ENCODE measurements at places on chromosomes 3 and 15.
A peak's percentile ranks its signal among the peaks of the same experiment; 100 is the strongest.

- DNase-seq = no peak
These were observed 805 bp upstream of the PARP16 start for GRCh38 chr15:65287520-65287855.

DNA sequence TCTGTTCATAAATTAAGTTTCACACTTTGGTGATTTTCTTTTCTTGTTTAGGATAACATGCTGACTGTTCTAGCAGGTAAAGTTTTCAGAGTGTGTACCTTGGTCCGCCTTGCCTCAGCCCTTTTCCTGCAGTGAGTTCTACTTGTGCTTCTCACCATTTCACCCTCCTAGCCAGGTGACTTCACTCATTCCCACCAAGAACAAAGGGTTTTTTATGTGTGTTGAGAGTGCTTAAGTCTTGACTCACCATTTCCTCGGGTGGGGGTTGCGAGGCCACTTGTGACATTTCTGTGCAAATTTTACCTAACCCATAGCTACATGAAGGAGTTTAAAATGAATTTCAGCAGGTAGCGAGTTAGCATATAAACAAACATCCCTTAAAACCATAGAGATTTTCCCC lies 81.4 kb downstream of the C3orf38 start:
- DNase-seq = no peak

DNA sequence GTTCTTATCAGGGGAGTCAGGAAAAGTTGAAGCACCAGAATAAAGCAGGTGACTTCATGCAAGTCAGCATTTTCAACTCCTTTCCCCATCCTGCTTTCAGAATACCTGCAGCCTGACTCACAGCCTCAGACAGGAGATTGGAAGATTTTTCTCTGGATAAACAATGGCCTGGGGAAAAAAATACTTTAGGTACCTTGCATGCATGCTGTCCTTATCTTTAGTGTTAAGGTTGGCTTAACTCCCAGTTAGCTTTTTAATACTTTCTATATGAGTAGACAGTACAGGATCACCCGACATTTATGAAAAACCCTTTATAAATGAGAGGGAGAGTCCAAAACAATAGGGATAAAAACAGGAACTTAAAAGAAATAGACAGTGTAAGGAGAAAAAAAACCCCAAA lies 53.6 kb downstream of the PAK2 start:
- no peak for DNase-seq

DNA sequence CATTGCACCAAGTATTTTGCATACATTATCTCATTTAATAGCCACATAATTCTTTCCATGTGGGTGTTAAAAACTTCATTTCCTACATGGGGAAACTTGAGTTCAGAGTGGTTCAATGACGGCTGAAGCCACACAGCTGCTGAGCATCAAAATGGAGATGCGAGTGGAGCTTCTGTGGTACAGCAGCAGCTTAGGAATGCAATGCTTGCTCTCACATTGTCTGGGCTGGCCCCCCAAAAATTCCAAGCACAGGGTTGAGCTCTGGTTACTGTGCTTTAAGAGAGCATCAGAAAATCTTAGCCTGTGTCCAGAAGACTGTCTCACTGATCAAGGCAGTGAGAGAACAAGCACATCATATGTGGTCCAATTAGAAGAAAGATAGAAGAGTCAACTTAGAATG lies 57.4 kb upstream of the GADL1 start:
- no peak for DNase-seq

- no peak for DNase-seq
These were observed 79.4 kb upstream of the FAM98B start for GRCh38 chr15:38374556-38374955.

GRCh38 chr3:27802425-27802824 lies 80.3 kb upstream of the EOMES start:
- DNase-seq = no peak

DNA sequence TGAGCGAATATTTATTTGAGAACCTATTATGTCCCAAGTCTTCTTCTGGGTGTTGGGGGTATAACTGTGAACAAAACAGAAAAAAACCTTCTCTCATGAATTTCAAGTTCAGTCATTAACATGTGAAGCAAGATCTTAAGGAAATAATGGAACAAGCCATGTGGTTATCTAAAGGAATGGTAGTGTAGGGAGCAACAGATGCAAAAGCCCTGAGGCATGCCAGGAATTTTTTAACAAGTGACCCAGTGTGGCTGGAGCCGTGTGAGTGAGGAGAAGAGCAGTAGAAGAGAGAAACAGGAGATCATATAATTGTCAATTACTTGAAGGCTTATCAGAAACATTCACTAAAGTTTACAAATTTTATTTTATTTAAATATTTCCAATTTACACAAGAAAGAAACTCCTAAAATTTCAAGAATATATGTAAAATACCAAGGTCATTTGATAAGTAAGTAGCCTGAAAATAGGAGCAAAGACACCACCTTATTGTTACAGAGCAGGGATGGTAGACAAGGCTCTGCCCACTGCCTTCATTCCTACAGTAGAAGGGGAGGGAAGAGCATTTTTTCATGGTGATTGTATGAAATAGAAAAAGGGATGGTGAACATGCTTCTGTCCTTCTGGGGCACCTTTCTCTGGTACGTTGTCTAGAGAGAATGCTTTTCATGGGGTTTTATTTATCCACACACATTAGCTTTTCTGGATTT lies 345.1 kb downstream of the PLOD2 start:
- DNase-seq = no peak

- DNase-seq = no peak
These were observed 17.8 kb downstream of the SMAD3 start for GRCh38 chr15:67083135-67083762.

DNA sequence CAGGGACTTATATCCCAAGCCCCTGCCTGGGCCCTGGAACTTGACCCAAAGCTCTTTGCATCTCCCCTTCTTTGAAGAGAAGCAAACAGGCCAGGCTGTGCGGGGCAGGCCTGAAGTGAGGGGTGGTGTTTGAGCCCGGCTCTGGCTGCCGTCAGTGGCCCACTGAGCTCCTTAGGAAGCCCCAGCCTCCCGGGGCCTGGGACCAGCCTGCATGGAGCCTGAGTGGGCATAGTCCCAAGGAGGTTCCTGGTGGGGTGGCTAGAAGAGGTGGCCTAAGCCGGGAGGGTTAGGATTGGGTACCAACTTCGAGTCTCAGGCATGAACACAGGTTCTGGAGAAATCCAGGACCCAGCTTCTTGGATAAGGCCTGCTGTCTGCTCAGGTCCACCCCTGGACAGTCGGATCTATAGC lies 6.4 kb downstream of the TMIE start:
- DNase-seq = peak; percentile 1

DNA sequence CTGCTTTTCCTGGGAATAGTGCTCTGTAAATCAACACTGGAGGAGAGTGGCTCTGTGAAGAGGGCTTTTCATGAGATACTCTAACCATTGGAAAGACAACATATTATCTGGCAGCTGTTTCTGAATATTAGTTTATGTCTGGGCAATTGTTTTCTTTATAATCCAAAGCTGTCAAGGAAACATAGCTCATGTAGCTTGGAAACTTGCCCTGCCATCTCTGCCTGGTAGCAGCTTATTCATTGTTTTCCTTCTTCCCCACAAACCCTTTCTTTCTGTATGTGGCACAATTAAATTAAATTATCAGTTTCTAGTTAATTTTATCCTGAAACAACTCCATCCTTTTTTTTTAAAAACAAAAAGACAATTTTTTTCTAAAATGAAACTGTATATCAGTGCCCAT lies 160.0 kb downstream of the EDEM1 start:
- no peak for DNase-seq

DNA sequence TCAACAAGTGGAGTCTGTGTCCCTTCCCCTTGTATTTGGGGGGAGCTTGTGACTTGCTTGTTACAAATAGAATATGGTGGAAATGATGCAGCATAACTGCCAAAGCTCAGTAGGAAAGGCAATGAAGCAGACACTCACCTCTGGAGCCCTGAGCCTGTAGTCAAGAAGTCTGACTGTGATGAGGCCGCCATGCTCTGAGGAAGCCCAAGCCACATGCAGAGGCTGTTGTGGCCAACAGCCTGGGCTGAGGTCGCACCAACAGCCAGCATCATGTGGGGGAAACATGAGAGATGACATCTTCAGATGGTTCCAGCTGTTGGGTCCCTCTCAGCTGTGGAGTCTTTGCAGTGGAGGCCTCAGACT lies 161.4 kb downstream of the CHSY1 start:
- no peak for DNase-seq

- DNase-seq = no peak
These were observed 29.5 kb upstream of the SEC13 start for GRCh38 chr3:10350324-10350985.

- DNase-seq = no peak
These were observed 174.9 kb downstream of the NSMCE3 start for GRCh38 chr15:29094711-29095110.

DNA sequence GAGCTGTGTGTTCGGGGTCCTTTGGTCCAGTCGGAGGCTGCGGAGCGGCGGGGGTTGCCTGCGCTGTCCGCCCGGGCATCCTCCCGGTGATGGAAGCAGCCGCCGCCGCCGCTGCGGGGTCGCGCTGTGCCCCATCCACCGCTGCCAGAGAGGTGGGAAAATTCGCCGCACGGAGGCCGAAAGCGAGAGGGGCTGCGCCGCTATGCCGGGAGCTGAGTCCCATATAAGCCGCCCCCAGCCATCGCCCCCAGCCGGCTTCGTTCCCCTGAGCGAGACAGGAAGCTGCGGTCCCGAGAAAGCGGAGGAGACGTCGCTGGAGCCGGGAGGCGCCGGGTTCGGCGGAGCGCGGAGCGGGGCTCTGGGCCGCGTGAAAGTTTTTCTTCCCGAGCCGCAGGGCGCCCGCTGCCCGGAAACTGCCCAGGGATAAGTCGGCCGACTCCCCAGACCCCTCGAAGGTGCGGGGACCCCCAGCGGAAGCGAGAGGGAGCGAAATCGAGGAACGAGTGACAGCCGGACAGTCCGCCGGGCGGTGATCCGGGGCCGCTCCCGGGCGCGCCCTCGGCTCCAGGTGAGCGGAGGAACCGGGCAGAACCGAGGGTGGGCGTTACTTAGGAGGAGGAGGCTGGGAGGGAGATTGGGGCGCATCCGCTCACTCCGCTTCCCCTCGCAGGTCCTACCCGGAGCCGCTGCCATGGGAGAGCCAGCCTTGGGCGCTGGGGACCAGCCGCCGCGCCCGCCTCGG lies 574 bp downstream of the CHST2 start:
- DNase-seq = peak; percentile 14

DNA sequence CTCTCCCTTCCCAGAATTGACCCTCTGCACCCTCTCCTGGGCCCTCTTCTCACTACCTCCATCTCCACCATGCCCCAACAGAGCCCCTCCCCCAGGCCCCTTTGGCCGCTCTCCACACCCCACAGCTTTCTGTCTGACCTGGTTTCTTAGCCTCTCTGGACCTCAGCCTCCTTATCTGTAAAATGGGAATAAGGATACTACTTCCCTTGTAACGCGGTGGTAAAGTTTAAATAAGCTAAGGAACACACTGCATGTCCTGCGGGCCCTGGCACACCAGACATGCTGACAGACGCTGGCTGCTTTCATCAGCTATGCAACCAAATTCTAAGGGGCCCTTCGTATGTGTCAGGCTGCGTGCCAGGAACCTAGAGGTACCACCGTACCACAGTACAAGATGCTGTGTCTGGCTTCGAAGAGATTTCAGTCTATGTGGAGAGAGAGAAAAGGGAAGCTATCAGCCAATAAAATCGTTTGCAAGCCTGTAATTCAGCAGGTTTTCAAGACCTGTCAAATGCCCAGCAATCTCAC lies 777 bp upstream of the SLC51A start:
- no peak for DNase-seq

- DNase-seq = no peak
These were observed 4.1 kb upstream of the MYO1E start for GRCh38 chr15:59376733-59377132.

GRCh38 chr15:29682361-29682760 lies 139.9 kb downstream of the TJP1 start:
- no peak for DNase-seq

GRCh38 chr15:41659855-41660234 lies 360 bp upstream of the MGA start:
- no peak for DNase-seq

GRCh38 chr15:74007820-74008371 lies 13.4 kb downstream of the PML start:
- no peak for DNase-seq

DNA sequence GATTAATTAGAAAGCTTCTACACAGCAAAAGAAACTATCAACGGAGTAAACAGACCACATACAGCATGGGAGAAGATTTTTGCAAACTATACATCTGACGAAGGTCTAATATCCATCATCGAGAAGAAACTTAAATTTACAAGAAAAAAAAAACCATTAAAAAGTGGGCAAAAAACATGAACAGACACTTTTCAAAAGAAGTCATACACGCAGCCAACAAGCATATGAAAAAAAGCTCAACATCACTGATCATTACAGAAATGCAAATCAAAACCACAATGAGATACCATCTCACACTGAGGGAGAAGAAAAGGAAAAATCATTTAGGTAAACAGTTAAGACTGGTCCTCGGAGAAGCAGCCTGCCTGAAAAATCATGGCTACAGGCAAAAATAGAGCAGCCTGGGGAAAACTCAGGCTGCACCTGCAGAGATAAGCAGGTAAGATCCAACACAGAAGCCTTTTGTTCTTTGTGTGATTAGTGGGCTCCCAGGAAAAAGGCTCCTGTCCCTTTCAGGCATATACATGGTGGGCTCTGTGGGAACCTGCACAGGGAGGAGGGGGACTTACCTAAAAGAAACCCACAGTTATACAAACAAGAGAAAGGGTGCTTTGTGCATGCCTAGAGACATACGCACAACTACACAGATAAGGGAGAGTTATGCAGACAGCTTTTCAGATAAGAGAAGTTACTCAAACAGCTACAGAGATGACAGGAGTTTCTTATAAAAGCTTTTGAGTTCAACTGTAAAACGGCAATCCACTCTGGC lies 49.3 kb downstream of the C3orf70 start:
- DNase-seq = no peak

DNA sequence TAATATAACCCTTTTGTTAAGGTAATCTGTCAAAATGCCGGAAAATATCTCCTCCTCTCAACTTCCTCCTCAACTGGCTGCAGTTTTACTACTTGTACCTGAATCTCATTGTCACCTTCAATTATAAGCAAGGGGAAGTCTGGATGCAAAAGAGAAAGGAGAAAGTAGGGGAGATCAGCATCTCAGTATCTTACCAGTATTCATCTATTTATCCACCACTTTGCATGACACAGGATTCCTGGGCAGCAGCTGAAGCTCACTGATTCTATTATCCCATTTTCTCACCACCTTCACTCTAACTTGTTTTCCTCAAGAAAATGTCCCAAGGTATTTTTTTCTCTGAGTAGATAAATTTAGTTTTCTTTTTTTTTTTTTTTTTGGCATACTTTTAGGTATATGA lies 440.5 kb upstream of the CBLB start:
- DNase-seq = no peak

DNA sequence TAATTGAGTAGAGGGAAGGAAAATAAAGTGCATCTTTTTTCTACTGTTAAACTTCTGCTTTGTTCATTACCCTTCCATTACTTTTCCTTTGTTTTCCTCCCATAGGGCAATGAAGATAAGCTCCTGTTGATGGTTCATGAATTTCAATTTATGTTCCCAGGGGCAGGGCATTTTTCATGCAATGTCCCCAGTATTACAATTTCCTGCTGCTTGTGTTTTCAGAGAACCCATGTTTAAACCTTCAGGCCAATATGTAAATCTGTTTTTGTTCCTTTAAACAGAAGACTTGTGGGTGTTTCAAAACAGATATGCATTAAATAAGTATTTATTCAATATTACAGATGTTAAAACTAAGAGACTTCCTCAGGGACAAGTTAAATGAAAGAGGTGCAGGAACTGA lies 834.5 kb downstream of the ZPLD1 start:
- no peak for DNase-seq

- DNase-seq = no peak
These were observed 453.1 kb downstream of the EPHA3 start for GRCh38 chr3:89560568-89560967.

Measured in activated CD4-positive, alpha-beta T cell treated with anti-CD3 and anti-CD28 coated beads for 1 hour (primary cell).